Stimulated activated CD4-positive, alpha-beta T cell treated with anti-CD3 and anti-CD28 coated beads, TNF-alpha, amount 100 ng/mL, for 24 hours (primary cell): ENCODE measurements at places on chromosomes 5 and 9.

GRCh38 chr5:169628892-169629291 lies 8.2 kb upstream of the DOCK2 start:
- DNase-seq, result no peak

DNA sequence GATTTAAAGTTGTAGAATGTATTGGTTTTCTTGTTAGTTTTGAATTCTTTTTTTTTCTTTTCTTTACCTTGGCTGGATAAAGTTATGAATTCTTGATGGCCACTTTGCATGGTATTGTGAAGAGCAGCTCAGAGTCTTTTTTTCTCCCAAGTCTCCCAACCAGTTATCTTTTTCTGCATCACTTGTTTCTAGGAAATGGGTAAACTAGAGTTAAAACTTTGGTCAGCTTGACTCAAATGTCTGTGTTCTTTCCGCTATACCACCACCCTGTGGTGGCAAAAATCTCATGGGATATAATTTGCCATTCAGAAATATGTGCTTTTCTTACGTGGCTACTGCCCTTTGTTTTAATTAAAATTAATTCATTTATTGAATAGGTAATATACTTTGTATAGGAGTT lies 113.2 kb downstream of the UNC13B start:
- no peak for DNase-seq

DNA sequence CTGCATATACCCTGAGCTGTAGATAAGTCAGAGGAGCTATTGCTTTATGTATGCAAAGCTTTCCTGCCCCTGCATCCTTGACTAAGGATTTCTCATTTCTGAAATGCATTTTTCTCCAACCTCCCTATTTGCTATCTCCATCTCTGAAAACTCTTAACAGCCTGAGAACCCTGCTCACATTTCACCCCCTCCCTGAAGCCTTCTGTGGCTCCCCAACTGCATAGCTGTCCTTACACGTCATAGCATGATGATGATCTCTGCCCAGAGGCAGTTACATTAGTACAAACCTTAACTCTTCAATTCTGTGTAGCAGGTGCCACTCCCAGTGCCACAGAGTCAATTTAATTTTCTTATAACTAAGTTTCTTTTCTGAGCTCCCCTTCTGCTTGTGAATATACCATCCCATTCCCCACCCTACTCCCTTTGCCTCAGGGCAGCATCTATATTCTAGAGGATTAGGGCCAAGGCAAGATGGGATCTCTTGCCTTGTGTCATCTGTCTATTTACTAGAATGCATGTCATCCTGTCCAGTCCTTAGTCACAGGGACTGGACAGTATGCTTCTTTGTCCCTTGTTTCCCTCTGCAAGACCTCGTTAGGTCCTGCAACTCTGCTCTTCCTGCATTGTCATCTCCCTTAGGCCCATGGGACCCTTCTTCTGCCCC lies 149.7 kb upstream of the SPRY4 start:
- DNase-seq, result no peak

GRCh38 chr5:2906302-2907090 lies 155.0 kb upstream of the IRX2 start:
- DNase-seq, result no peak

GRCh38 chr9:96564217-96564616 lies 55.4 kb downstream of the CDC14B start:
- DNase-seq, result no peak

GRCh38 chr9:106583751-106584150 lies 279.2 kb upstream of the ZNF462 start:
- DNase-seq, result no peak

GRCh38 chr5:35285435-35285834 lies 55.1 kb upstream of the PRLR start:
- DNase-seq, result no peak

DNA sequence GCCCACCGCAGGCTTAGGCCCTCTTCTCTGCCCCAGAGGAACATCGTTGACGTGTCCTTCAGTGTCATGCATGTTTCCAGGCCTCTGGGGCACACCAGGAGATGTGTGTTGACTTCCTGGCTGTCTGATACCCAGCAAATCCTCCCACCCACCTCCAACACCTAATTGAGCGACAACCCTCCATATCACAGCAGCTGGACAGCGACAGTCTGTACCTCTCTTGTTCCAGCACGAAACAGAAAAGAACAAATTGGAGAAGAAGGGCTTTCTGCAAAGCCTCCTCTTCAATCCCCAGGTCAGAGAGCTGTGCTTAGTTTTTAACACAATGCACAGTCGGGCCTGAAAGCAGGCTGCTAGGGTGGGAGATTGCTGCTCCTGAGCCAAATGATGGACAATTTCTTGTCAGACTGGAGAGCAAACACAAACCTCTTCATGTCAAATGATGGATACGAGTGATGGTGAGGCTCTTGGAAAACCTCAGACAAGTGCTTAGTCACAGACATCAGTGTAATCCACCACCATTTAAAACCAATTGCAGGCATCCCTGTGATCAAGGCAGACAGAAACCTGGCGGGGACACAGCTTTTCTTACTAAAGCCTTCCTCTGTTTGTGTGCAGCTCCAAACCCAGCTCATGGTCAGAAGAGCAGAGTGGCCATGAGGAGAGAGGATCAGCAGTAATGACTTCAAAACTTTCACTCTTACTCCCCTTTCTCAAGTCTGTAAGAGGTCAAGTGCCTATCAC lies 110.6 kb downstream of the EBF1 start:
- no peak for DNase-seq

DNA sequence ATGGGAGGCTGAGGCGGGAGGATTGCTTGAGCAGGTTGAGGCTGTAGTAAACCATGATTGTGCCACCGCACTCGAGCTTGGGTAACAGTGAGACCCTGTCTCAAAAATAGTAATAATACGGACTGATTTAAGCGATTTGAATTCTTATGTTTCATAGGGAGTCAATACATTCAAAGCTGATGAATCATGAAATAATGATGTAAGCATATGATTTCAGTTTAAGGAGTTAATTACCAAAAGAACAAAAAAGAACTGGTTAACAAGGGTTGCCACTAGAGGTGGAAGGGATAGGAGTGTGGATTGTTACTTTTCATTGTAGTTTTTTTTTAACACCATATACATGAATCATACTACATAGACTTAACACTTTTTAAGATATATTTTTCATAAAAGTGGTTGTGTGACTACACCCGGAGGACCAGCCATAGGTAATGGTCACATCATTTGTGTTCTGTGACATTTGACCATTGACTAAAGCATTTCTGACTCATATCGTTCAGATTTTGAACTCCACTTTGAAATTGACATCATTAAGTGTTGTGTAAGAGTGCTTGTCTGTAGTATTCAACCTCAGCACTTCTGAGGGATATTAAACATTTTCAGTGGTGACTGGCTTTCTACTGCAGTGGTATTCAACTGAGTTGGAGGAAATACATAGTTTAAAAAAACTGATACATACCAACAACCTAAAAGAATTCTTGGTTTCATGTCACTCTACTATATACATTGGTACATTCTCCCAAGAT lies 7.0 kb downstream of the TRMT10B start:
- no peak for DNase-seq

- no peak for DNase-seq
Observed at GRCh38 chr9:109245310-109245897, 75.5 kb downstream of the EPB41L4B start.

GRCh38 chr9:119861842-119862241 lies 492.6 kb upstream of the BRINP1 start:
- DNase-seq, result no peak

DNA sequence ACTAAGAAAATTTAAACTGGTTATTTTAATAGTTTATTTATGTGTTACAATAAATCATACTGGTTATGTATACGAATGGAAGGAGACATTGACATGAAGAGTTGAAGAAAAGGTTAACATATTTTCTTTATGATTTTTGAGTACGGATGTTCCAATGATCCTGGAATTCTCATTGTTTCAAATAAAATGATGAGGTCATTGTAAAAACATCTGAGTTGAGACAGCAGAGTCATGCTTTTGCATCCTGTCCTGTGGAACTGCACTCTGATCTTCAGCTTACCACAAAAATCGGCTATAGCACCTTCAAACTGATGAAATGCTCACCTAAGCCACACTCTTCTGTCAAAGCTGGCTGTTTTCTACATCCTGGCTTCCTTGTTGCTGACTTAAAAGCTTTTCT lies 67.8 kb downstream of the PTCD2 start:
- DNase-seq, result no peak

DNA sequence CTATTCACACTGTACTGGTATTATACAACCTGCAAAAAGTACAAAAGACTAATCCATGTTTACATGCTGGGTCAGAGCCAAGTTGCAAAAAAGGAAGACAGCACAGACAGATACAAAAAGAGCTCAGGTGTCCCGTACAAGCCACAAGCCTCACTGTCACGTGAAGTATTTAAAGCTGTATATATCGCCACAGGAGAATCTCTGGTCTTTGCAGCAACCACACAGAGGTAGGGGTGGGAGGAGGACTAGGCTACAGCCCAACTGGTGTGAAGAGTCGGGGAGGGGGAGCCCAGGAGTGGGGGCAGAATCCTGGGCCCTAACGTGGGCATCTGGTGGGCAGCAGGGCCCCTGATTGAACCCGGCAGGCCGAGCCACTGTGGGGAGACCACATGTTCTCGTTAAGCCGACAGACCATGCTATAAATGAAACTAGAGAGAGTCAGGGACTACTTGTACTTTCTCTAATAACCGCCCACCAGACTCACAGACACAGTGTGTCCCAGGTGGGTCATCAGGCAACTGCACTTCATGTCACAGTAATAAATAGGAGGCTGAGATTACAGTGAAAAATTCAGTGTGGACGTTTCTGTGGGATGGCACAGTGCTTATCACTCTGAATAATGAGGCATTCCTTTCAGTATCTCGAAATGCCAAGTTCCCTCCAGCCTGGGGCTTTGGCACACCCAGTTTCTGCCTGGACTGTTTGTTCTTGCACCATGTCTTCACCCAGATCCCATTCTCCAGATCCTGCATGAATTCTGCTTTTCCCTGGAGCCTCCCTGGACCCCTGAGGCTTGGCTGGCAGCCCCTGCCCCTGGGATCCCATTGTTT lies 79.3 kb upstream of the SH3PXD2B start:
- no peak for DNase-seq
